GM23248 (cell line): ENCODE measurements at places on chromosomes 2 and 18.
A peak's percentile ranks its signal among the peaks of the same experiment; 100 is the strongest.

DNA sequence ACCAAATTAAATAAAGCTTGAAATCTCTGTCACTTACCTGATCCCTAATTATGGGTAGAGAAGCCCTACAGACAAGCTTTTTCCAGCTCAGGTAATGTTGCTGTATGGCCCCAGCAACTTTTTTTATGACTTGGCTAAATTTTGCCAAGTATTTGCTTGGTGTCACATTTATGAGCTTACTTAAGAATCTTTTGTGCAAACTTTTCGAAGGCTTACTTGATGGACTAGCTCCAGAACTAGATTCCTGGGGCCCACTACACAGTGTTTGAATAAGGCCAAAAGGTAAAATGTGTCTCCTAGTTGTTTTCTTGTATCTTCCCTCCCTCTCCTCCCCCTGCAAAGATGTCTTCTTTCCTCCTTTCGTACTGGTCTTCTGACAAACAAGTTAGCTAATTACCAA lies 257.9 kb downstream of the OSR1 start:
- no peak for DNase-seq

DNA sequence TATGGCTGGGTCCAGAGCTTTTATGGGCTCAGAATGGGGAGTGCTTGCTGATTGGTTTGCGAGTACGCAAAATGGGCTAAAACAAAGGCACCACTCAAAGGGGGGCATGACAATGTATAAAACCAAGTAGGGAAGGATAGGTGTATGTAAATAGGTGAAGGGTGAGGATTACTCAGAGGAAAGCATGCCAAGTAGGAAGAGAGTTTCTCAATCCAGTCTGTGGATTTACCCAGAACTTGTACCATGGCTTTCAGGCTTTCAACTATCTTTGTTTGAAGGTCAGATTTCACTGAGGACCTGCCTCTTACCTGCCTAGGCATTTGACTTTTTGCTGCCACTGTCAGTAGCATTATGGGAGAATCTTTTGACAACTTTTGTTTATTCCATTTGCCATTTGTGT lies 92.3 kb downstream of the RAB3GAP1 start:
- DNase-seq = no peak

DNA sequence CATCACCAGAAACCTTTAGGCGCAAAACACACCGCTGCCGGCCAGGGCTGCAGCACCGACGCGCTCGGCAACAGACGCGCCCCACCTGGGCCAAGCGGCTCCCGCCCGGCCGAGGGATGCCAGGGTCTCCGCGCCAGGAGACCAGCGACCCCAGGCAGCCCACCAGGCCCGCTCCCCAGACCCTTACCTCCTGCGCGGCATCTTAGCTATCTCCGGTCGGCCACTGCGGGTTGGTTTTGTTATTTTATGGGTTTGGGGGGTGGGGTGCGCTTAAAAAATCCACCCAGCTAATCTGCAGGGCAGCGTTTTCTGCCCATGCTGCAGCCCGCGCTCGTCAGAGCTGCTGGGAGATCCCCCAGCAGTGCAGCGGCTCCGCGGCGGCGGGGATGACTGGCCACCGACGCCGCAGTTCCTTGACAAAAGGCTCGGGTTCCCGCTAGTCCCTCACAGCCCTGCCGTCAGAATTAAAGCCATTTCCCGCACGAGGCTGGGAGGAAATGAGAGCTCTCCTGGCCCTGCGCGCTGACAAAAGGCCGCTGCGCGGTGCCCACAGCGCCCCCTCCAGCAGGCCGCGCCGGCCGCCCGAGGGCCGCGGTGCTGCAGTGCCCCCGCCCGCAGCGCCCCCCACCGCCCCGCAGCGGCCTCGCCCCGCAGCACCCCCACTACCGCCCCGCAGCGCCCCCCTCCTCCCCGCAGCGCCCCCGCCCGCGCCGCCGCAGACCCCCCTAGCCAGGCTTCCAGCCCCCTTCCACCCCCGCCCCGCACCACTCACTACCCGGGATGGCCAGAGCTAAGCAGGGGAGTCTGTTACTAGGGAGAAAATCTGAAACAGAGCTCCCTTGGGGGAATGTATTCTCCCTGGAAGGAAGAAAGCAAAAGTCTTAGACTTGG lies at the start of gene ADD2:
TSS of gene ADD2 (minus strand) at position 502 of the 891 bp plus-strand sequence. CDS start 61,792 bp downstream, outside the sequence.
- DNase-seq = peak; percentile 61

DNA sequence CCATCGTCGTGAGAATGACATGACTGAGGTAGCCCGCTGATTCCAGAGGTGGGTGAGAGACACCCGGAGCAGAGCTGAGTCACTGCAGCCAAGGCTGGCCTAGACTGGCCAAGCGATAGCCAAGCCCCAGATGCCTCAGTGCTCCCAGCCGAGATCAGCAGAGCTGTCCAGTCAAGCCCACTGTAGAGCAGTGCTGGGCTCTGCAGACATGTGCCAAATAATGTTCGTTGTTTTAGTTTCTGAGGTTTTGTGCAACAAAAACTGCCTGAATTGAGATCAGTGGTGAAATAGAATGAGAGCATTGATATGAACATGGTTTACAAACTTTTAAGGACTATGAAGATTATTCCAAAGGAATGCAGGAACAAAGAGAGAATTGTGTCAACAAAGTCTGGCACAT lies 42.1 kb downstream of the INSIG2 start:
- no peak for DNase-seq

DNA sequence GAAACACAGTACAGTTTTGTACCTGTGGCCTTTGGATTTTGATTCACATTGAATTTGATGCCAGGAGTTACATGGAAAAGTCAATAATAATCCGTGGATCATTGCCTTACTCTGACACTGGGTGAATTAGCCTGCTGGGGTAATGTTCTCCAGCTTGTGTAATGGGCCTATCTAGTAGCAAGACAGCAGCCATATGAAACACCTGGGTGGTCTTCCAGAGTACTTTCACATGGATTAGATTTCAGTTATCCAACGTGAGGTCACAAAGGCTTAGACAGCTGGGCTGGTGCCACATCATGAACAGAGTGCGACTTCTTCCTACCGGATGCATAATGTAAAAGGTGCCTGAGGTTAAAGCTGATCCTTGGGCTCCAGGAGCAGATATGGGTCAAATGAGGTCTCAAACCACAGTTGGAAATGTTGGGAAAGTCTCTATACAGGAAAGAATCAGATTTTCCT lies 486.8 kb downstream of the PARD3B start:
- no peak for DNase-seq

DNA sequence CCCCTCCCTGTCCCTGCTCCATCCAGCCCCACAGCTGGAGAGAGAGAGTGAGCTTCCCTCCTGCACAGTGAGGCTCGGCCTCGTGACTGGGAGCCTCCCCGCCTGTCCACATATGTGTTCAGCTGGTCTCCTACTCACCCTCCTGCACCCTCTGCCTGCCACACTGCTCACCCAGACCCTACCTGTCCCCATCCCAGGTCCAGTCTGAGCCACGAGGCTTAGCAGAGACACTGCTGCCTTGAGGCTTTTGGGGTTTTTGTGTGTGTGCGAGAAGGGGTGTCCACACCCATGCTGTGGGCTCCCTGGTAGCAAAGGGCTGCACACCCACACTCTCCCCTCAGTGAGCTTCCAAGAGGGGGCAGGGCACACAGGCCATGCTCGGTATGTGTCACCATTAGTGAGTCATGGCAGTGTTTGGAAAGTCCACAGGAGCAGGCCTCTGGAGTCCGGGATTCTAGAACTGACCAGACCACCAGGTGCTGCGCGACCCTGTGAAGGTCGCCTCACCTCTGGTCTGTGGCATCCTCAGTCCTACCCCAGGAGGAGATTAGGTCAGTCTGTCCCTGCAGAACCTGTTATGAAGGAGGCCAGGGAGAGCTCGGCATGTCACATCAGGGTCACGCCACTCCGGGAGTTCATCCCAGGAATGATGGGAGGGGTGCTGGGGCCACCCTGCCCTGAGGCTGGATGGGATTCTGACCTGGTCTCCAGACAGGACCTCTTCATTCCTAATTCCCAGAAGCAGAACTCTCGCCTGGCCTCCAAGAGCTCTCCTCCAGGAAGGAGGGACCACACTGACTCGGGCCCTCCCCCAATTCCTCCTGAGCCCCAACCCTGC lies 39.9 kb upstream of the SMAD7 start:
- DNase-seq = peak; percentile 92

DNA sequence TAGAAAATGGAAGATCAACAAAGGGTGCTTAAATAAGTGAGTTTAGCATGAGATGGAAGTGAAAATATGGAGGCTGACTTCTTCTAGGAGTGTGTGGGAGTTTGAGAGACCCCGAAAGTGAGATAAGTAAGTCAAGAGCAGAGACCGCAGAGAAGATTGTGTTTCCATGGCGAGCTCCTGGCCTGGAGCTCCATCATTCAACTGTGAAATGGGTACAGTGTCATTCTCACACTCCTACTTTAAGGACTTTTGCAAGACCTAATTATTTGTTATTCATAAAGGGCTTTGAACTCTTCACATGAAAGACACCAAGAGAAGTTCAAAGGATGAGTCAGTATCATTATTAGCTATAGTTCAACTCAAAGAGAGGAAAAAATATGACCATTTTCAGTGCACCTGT lies 134.2 kb upstream of the PIK3C3 start:
- no peak for DNase-seq

- DNase-seq = peak; percentile 88
Measured at GRCh38 chr2:191352536-191352935, 107.3 kb downstream of the MYO1B start.

DNA sequence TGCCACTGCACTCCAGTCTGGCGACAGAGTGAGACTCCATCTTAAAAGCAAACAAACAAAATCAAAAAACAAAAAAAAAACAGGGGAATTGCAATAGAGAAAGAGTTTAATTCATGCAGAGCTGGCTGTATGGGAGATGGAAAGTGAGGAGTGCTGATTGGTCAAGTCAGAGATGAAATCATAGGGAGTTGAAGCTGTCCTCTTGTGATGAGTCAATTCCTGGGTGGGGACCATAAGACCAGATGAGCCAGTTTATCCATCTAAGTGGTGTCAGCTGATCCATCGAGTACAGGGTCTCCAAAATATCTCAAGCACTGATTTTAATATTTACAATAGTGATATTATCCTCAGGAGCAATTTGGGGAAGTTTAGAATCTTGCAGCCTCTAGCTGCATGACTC lies 45.3 kb downstream of the FRZB start:
- DNase-seq = peak; percentile 33

DNA sequence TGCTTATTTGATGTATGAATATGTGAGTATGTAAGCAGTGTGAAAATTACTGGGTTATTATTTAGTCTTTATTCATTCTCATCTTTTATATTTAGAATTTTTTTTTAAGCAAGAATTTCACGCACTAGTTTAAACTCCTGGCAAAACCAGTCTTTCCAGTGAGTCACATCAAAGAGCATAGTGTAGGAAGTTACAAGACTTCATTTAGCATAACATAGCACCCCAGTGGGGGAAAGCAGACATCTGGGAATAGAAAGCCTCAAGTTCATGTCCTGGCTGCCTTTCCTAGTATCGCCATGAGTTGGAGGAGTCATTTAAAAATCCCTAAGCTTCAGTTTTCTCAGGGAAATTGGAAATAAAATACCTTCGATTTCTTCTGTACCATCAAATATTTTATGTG lies 408.3 kb downstream of the NUP35 start:
- DNase-seq = no peak

DNA sequence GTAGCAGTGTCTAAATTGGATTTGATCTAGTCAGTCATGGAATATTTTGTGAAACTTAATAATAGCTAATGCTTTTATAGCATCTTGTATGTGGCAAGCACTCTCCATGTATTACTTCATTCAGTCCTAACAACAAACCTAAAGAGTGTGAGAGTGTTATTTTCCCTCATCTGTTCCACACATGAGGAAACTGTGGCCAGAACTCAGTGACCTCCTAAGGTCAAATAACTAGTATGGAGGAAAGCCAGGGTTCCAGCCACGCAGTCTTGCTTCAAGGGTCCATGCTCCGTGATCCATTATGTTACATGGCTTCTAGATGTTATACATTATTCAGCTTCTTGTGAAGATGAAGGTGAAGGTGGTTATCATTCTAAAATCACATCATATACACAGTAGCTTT lies 45.5 kb downstream of the TWSG1 start:
- DNase-seq = peak; percentile 33

- DNase-seq = no peak
Measured at GRCh38 chr2:113050921-113051895, 1.5 kb downstream of the IL36B start.

DNA sequence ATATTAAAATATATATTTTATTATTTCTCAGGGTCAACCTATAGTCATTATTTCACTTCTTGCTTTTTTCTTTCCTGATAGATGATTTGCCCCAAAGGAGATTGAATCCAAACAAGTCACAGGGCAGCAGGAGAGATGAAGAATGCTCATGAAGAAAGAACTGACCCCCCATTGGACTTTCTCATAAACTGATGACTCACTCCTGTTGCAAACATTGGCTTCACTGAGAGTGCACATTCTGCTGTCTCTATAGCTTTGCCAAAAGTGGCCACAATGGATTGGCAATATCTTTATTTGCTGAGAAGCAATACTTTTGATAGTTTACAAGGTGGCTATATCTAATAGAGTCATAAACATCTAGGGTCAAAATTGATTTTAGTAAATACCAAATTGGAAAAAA lies 55.9 kb upstream of the ZNF385B start:
- peak; percentile 81 for DNase-seq

GRCh38 chr2:226791056-226791486 lies 8.5 kb downstream of the IRS1 start:
- DNase-seq = peak; percentile 85

DNA sequence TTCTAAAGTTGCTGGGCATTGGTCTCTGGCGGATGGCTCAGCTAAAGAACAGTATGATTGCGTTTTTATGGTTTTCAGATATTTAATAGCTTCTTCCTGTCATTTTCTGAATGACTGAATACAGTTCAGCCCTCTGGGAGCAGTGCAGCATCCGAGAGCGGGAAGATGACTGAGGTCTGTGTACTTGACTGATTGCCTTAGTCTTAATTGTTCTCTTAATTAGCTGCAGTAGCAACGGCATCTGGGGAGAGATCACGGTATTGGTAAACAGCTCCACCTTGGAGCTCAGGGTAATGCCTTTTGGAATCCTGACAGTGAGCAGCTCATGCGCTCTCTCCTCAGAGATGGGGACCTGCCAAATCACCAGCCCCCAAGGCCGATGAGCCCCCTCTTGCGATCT lies 481.4 kb upstream of the SPRED2 start:
- no peak for DNase-seq

DNA sequence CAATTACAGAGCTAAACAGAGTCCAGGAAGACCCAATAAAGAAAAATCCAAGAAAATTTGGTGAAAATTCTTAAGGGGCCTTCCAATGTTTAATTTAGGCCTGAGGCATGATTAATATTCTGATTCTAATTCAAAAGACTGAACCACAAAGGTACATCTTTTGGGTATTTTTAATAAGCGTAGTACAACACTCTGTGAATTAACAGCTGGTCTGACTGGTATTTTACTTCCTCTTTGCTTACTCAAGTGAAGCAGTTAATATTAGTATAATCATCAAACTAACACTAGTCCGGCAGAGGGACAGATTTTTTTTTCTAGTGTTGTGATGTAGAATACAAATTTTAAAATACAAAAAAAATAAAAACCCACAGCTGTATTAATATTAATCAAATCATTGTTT lies 652.9 kb downstream of the NR4A2 start:
- no peak for DNase-seq
